Nephron progenitor cell (in vitro differentiated cells): ENCODE measurements at places on chromosomes 3 and 15.

DNA sequence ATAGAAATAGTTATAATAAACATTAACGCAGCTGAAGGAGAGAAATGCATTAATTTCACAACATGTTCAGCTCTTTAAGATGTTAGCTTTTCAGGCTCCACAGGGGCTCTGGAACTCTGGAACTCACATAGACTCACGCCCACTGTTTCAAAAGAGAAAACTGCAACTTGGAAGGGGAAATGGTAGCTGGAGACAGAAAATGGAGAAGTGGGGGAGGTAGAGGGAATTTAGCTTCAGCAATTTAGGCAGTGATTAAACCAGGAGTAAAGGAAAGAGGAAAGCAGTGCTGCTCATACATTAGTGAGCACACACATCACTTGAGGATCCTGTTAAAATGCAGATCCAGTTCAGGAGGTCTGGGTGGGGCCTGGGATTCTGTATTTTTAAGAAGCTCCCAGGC lies 274.8 kb upstream of the TRIM42 start:
- DNase-seq = no peak

DNA sequence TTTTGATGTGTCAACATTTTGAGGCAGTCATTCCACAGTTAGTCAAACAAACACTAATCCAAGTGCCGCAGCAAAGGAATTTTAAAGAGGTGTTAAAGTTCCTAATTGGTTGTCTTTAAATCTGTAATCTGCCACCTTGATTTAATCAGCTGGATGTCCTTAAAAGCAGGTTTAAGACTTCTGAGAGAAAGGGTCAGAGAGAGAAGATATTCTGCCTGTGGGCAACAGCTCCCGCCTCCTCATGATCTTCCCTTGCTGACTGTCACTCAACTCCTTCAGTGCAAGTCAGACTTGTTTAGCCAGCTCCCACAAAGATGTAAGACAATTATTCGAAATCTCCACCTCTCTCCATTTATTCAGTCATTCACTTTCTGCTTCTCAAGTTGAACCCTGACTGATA lies 92.6 kb upstream of the MYRIP start:
- no peak for DNase-seq

- DNase-seq = no peak
Observed at GRCh38 chr15:35195649-35196048, 110.6 kb upstream of the NANOGP8 start.

DNA sequence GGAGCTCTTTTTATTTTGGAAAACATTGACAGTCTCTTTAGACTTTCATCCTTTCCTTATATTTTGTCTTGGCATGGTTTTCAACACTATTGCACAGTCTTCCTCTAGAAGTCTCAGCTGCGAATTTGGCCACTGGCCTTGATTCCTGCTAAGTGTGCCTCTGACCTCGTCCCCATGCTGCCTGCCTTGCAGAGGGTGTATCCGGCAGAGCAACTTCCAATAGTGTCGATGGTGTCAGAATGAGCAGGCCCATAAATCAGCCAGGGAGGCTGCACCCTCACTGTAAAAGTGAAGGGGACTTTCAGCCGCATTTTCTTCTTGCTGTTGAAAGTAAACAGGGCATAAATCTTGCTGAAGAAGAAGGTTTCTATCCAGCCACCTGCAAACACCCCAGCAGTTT lies 336.7 kb upstream of the TRIM42 start:
- peak; percentile 37 for DNase-seq

- no peak for DNase-seq
Observed at GRCh38 chr15:50059883-50060282, 59.1 kb downstream of the ATP8B4 start.

GRCh38 chr3:56758539-56758981 lies 43.2 kb downstream of the ARHGEF3 start:
- DNase-seq = no peak

DNA sequence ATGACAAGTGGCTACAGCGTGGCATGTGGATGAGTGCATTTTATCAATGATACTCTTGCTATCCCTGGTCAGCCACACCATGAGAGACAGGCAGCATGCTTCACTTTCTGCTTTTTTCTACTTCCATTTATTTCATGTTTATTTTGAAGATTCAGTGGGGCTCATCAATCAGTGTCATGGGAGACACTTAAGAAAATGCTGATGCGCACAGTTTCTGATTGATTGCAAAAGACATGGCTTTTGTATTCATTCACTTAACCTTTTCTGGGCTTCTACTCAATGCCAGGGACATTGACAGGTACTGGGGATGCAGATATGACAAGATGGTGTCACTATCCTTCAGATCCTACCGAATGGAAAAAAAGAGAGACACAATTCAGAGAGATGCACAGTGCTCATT lies 50.9 kb upstream of the CFAP161 start:
- no peak for DNase-seq
